WTC11 (cell line): ENCODE measurements at places on chromosomes 4 and X.

GRCh38 chr4:61201961-61202637 lies 2.0 kb downstream of the ADGRL3 start:
- DNase-seq = peak; percentile 49

DNA sequence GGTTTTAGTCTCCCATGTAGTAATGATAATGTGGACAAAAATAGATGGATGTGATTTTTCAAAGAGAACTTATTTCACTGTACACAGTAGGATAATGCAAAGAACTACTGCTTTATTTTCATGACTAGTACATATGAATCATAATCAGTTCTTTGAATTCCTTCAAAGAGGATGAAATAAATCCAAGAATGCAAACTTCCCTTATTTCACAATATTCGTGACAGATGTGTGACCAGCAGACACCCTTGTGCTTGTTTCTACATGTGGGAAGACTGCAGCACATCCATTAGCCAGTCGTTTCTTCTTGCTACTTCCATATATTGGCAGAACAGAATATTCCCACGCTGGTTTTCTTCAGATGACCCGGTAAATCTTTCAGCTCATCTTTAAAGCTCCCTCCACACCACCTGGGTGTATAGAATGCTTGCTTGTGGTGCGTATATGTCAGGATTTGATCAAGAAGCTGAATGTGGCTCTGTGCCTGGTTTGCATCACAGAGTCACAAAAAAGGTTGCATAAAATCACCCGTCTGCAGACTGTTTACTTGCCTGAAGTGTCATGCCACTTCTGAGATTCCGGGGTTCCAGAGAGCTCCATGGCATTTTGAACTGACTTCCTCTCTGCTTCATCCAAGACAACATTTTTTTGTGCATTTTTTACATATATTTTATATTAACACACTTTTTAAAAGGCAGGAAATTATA lies 47.7 kb upstream of the FAT4 start:
- no peak for DNase-seq

- DNase-seq = no peak
Observed at GRCh38 chr4:155757745-155758265, 1.0 kb upstream of the GUCY1B1 start.

DNA sequence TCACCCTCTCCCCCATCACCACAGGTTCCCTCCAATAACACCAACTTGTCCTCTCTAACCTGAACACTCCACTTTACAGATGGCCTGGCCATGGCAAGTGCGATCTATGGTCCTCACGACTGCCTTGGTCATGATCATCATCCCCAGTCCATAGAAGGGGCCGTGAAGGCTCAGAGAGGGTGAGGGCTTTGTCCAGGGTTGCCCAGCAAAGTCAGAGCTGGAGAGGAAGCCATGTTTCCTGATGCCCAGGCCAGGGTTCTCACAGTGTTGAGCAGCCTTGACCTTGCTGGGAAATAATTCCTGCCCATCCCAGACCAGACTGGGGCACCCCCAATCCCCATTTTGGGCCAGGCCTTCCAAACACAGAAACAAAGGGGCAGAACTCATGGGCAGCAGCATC lies 42.9 kb upstream of the MAN2B2 start:
- DNase-seq = no peak

- no peak for DNase-seq
Observed at GRCh38 chr4:181807771-181808170, 435.4 kb upstream of the TENM3 start.

GRCh38 chr4:39335566-39335965 lies 30.6 kb downstream of the RFC1 start:
- no peak for DNase-seq

GRCh38 chr4:156553659-156554058 lies 417.9 kb downstream of the PDGFC start:
- DNase-seq = no peak

DNA sequence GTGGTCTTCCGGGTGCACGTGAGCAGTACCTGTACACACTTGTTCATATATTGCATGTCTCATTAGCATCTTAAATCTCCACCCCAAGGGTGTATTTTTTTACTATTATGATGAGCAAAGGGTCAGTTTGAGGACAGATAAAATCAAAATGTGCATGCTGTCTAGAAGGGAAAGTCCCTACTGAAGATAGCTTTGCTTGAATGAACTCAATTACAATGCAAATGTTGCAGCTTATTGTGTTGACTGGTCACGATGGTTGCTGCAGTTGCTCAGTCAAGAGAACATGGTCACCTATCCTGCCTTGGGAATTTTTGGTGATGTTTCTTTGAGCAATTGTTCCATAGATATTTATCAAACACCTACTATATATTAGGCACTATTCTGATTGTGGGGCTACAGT lies 103.8 kb upstream of the MID1IP1 start:
- no peak for DNase-seq

GRCh38 chrX:3938587-3938986 lies 225.1 kb upstream of the PRKX start:
- DNase-seq = no peak

DNA sequence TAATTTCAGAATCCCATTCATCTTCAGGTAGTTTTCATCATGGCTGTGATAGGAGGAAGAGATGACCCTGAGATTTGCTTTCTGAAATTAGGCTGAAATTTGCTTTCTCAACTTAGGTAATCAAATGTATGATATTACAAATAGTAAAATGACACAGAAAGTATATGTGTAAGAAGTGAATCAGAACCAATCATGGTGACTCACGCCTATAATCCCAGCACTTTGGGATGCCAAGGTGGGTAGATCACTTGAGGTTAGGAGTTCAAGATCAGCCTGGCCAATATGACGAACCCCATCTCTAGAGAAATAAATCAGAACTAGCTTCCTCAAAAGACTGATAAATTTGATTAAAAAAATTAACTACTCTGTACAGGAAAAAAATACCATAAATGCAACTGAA lies 555.4 kb downstream of the STPG2 start:
- no peak for DNase-seq

GRCh38 chr4:112923516-112923915 lies 125.9 kb upstream of the ANK2 start:
- no peak for DNase-seq

GRCh38 chr4:153704522-153704921 lies 20.4 kb downstream of the TLR2 start:
- DNase-seq = no peak

DNA sequence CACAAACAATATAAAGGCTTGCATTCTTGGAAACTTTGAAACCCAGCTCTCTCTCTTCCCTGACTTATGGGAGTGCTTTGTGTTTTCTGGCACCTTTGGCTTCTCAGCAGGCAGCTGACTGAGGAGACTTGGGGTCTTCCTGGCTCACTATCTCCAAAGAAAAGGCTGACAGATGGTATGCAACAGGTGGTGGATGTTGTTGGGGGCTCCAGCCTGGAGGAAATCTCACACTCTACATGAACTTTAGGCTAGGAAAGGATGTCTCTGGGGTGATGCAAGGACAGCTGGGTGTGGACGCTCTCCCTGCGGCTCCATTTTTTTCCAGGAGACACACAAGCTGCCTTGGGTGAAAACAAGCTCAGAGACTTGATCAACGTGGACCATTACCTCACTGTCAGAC lies 67.4 kb downstream of the DNAAF6 start:
- no peak for DNase-seq

GRCh38 chr4:95204267-95204844 lies 344.4 kb downstream of the UNC5C start:
- DNase-seq = no peak

- no peak for DNase-seq
Observed at GRCh38 chr4:183830438-183830985, 74.6 kb upstream of the STOX2 start.

DNA sequence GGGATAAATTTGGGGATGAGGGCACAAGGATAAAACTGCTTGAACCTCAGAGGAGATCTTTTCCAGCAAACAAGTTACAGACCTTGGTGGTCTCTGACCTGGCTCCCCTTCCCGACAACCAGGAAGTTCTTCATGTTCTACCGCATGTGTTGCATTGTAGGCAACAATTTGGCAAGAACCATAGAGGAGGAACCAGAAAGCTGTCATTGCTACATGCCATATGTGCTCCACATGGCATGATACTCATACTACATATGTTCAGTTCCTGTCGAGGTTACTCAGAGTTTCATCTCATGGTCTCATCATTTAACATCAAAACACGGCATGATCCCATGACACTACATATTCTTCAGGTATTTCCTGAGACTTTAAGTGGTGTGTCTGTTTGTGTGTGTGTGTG lies 235.9 kb downstream of the OR13H1 start:
- no peak for DNase-seq

DNA sequence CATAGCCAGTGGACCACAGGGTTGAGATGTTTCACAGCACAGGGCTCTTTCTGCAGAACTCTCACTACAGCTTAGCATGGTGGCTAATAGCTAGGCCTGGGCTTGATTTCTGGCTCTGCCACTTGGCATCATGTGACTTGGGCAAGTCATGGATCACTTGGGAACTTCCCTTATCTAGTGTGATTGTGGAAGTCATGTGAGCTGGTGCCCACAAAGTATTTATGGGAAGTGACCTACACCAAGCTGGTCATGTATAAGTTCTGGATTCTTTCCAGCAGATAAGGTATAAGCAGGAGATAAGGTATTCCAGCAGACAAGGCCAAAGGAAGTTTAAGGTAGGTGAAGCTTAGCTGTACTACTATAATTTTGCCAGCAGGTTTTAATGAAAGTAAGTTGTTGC lies 61.0 kb downstream of the REELD1 start:
- no peak for DNase-seq

GRCh38 chr4:172995161-172995560 lies 173.4 kb upstream of the GALNT7 start:
- no peak for DNase-seq

- DNase-seq = no peak
Observed at GRCh38 chr4:100907465-100908454, 389.9 kb upstream of the EMCN start.

- no peak for DNase-seq
Observed at GRCh38 chr4:164959896-164960295, 17.6 kb downstream of the TRIM61 start.

- DNase-seq = no peak
Observed at GRCh38 chrX:153867139-153867538, 18.8 kb downstream of the L1CAM start.
